LoVo (cell line): ENCODE measurements at places on chromosomes 11 and 22.
A peak's percentile ranks its signal among the peaks of the same experiment; 100 is the strongest.

DNA sequence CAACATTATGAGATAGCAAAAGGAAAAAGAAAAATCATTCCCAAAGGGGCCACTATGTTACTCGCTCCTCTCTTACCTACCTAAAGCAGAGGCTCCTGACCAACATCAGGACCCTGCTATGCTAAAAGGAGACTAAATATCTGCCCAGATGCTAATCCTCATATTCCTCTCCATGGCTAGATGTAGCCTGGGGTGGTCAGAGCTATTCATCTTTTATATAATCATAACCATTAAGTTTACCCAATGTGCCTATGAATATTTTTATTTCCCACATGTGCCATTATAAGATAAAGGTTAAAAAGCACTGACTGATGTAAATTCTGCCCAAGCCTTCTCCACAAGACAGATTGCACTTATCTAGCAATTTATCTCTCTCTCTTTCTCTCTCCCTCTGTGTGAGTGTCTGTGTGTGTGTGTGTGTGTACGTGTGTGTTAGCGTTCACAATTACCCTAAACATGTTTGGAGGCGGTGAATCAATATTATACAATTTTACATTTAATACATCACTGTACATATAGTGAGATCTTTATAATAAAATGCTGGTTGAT lies 41.2 kb upstream of the ANO5 start:
- no peak for DNase-seq

- DNase-seq = no peak
These were observed 33.0 kb downstream of the TPST2 start for GRCh38 chr22:26556904-26557303.

DNA sequence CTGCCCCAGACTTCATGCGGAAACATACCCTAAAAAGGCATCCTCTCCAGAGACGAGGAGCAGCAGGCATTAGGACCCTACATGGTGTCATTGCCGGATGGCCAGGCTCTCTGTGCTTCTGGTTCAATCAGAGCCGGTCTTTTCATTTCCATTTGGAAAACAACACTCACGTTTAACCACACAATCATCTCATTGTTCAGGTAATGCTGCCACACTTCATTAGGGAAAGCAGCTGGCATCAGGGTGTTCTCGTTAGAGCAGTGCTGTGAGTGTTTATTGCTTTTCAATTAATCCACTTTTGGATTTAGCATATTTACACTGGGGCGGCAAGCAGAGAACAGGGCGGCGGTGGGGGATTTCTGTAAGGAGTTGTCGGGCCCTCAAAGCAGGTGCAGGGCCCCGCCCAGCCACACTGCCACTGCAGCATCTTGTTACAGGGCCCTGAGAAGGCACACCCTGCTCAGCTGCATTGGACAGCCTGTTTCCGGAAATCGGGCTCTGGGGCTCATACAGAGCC lies 338.6 kb downstream of the SHANK2 start:
- DNase-seq = no peak

DNA sequence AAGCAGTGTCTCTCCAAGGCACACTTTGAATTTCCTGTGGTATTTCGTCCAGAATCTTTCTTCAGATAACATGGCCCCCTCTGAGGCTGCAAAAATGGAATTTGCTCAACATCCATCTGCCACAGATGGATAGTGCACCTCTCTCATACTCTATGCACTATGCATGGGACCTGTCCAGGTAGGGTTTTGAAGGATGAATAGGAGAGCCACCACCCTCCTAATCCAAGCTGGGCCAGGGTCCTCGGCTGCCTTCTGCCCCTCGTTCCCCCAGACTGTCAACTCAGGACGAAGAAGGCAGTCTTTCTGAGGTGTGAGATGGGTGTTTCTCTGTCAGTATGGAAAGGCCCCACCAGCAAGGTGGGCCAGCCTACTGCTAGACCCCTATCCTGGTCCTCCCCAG lies 56.4 kb downstream of the MN1 start:
- no peak for DNase-seq

GRCh38 chr11:7586376-7586775 lies 72.6 kb downstream of the PPFIBP2 start:
- DNase-seq = no peak

GRCh38 chr22:46082633-46083032 lies 67.7 kb upstream of the PPARA start:
- DNase-seq = no peak

- no peak for DNase-seq
These were observed 15.8 kb downstream of the CCDC134 start for GRCh38 chr22:41816241-41816640.

DNA sequence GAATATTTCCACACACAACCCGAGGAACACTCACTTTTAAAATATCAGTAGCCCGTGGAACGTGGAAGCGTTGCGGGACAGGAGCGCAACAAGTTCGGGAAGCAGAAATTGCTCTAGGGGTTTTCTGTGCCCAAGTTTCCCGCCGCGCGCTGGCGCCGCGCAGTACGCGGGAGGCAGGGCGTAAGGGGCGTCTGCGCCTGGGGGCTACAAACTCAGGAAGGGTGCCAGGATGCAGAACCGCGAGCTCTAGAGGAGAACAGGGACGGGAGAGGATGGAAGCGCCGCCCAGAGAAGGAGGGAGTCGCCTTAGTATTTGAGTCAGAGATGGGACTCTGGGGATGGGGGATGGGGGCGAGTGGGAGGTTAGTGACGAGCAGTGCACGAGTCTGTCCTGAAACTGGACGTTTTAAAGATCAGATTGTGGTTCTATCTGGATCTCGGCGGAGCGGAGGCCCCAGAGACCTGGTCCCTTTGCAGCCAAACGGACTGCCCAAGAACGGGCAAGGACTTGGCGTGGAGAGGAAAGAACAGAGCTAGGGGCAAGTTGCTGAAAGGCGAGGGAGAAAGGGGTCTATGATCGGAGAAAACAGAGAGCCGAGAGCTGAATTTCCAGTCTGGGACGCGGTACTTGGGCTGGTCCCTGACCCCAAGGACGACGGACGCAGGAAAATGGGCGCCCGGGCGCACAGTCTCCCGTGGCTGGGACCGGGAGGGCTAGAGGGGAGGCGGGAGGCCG lies 4.7 kb downstream of the BSX start:
- no peak for DNase-seq

GRCh38 chr11:19917069-19917468 lies 204.4 kb downstream of the NAV2 start:
- no peak for DNase-seq

- no peak for DNase-seq
These were observed 64.9 kb upstream of the BIRC3 start for GRCh38 chr11:102252339-102252891.

DNA sequence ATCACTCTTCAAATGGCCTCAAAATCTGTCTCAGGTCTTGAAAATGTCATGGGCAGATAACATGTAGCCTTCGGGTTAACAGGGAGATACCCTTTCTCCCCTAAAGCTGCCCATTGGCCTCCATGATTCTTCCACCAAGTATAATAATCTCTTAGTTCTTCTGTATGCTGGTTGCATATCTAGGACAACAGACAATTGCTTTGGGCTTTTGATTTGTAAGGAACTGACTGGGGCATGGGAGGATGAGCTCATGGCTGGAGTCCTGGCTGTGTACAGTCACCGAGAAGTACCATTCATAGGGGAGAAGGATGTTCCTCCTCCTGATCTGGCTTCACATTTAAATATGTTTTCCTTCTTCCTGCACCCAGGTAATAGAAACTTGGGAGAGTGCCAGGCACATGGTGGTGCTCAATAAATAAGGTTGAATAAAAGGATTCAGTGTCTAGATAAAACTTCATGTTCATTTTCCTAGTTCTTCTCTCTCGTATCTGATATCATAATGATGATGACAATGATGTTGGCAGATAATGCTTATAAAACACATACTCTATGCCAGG lies 2.8 kb upstream of the AMPD3 start:
- no peak for DNase-seq

DNA sequence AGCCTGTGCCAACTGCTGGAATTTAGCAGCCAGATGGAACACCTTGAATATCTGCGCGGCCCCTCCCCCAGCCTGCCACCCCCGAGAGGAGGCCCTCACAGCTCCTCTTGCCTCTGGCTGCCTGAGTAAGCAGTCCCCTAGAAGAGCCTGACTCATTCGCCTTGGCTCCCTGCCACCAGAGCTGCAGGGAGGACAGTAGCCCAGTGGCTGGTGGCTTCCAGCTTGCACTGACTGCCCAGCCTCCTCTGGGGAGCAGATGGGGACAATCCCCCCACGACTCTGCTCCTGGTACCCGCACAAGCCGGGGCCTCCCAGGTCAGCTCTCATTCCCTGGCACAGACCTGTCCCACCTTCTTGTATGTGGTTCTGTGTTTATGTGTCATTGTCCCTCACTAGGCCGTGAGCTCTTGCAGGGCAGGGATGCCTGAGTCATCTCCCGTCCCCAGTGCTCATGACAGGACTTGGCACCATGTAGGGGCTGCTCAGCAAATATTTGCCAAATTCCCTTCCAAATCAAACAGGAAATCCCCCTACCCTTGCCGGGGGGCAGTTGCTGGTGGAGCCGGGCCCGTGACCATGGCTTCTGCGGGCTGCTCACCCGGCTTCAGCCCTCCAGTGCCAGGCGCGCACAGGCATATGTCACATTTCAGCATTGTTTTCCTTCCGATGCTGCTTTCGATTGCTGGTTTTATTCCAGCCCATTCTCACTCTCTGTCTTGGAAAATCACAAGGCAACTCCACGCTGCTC lies 43.6 kb downstream of the CACNG2 start:
- DNase-seq = peak; percentile 91

DNA sequence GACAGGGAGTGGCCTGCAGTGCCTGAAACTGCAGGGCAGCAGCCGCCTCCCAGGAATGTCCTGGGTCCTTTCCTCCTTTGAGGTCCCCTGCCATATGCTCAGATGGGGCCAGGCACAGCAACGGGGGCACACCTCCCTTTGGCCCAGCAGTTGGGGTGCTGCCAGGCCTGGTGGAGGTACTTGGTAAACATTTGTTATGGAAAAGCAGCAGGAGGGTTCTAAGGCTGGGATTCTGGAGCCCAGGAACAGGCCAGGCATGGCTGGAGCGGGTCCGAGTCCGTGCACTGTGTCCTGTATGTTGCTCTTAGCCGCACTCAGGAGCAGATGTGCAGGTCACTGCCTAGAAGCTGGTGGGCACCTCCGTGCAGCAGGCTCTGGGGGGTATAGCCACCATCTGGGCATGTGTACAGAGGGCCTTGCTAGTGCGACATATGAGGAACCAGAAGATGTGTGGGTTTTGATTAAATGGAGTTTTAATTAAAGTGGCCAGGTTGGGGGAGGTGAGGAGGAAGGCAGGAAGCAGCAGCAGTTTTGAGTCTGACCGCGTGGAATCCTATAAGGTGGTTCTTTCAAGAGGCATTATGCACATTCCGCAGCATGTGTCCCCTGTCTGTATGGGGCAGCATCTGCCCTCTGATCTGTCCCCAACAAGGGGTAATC lies 1.5 kb downstream of the ADORA2A start:
- DNase-seq = no peak

- no peak for DNase-seq
These were observed 929.8 kb upstream of the CNTN5 start for GRCh38 chr11:98090861-98091505.

- no peak for DNase-seq
These were observed 11.2 kb upstream of the PIK3C2A start for GRCh38 chr11:17219016-17219415.

GRCh38 chr11:120547316-120547715 lies 35.8 kb downstream of the GRIK4 start:
- DNase-seq = no peak

DNA sequence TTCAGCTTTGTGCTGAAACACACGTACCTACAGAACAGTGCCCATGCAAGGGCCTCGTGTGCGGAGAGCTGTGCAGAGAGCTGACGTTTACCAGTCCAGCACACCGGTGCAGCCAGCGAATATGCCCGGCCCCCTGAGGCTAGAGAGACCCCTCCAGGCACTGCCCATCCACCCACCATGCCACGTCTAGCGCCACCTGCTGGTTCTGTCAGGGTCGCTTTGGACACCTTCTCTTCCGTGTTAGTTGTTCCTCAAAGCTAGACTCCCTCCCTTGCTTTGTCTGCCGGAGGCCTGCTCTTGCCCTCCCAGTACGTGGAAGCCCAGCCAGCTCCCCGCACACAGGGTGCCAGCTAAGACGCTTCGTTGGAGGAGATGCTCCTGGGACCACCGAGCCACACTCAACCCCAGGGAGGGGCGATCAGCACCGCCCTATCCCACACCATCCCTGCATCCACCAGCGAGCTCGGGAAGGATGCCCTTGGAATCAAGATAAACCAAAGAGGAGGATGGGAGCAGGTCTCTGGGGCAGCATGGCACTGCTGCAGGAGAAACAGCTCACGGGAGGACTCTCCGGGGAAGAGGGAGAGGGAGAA lies 43.4 kb downstream of the CPT1A start:
- no peak for DNase-seq

GRCh38 chr11:35042913-35043312 lies 96.1 kb upstream of the CD44 start:
- DNase-seq = no peak

DNA sequence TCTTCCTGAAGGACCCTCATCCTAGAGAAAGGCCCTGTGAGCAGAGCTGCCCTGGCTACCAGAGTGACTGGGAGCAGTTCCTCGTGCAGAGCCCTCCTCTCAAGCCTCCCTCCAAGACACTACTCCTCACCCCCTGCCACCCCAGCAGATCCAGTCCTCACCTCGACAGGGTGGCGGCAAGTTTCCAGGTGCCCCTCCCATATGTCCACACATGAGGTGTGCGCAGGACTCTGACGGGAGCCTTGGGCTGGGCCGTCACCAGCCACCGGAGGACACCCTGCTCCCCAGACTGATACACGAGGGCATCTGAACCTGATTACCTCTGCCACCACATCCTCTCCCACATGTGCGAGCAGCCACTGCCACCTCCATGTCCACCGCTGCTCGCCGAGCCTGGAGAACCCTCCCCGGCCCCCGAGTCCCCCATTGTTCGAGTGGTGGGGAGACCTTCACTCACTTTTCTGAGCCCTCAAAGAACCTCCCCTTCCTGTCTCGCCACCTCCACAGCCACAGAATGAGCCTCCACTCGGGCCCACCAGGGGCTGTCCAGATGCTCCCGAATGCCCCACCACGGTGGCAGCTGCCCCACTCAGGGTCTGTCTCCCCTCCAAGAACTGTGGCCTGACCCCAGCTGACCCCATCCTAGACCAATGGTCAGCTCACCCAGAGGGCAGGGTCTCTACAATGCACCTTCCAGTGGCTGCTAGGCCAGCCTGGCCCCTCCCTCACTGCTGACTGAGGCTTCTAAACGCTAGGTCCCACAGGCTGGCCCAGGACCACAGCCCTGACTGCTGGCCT lies 62.5 kb downstream of the DGCR2 start:
- DNase-seq = no peak

DNA sequence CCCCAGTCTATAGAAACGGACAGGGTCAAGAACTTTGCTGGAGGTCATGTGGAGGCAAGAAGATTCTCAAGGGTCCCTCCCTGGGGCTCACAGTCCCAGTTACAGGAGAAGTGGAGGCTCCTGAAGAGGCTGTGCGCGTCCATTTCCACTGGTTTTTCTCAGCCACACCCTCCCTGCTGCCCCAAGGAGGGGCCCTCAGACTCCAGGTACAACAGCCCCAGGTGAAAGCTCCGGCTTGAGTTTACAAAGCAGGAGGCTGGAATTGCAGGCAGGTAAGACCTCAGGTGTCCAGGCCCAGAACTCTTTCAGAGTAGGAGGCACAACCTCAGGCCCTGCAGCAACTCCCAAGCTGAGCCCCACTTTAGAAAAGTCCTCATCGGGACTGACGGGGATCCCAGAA lies 3.1 kb downstream of the SHANK2 start:
- DNase-seq = no peak
